Mucosa of gallbladder (tissue), 1 donor: ENCODE measurements at places on chromosomes 5 and 9. TPM values are rescaled to one million over a fixed set of nuclear protein-coding genes. Genes with fewer than 3 reads are reported as not detected.

The PGM5 gene
- total RNA-seq = 96.0 TPM

The PCSK5 gene
- total RNA-seq = 78.9 TPM

The PHYHD1 gene
- 14.6 TPM for total RNA-seq

The SOHLH1 gene
- total RNA-seq = not detected

The EXD3 gene
- total RNA-seq = 47.6 TPM

The PCDHB10 gene
- 2.5 TPM for total RNA-seq

DNA sequence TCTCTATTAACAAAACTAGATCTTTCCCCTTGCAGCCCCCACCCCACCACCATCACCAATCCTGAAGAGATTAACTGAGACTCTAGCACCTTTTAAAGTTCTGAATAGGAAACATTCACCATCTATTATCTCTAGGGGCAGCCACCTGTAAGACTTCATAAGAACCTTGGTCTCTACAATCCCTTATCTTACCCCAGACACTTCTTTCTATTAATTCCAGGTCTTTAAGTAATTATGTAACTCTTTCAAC is 180.2 kb upstream of the FBXL17 start:
- DNase-seq = no peak

DNA sequence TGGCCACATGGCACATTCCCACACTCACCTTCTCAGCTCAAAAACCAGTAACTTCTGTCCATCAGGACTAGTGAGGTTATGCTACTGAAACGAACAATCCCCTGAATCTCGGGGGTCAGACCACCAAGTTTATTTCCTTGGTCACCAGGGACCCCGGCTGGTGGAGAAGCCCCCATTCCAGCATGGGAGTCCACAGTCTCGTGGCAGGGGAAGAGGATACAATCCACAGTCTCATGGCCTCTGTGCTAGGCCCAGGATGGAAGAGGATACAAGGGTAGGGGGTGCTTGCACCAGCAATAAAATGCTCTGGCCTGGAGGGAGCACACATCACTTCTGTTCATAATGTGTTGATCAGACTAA is 7.4 kb upstream of the CARD19 start:
- DNase-seq = no peak

DNA sequence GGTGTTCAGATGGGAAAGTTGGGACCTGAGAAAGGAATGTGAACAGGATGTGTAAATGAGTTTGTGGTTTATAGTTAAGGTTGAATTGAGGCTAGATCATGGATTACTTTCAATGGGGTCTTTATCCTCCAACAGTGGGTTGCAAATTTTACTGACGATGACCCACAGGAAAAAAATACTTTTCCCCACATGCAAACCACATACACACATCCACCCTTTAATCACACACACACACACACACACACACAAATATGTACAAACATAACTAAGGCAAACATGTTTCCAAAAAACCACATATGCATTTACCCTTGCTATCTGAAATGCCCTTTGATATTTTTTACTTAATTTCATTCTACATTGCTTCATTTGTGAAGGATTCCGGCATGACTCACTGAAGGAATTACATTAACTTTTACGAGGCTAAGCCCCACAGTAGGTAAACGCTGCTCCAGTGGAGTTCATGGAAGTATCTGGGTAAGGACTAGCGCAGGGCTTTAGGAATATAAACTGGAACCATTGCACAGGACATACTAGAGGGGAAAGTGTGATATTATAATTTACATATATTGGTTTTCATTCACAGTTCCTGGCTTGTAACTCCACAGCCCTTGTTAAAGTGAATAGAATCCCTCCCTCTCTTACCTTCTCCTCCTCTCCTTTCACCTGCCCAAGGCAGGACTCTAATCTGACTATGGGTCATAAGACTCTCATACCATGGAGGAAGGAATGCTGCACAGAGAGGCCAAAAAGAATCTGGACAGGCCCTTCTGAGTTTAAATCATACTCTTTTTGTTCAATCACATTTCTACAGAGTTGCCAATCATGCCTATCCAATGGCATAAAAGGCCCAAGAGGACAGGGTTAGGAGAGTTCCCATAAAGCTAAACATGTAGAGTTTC is 8.5 kb upstream of the SPEF2 start:
- DNase-seq = no peak

- no peak for DNase-seq
Observed at GRCh38 chr5:61252643-61252925, 79.5 kb upstream of the ZSWIM6 start.

DNA sequence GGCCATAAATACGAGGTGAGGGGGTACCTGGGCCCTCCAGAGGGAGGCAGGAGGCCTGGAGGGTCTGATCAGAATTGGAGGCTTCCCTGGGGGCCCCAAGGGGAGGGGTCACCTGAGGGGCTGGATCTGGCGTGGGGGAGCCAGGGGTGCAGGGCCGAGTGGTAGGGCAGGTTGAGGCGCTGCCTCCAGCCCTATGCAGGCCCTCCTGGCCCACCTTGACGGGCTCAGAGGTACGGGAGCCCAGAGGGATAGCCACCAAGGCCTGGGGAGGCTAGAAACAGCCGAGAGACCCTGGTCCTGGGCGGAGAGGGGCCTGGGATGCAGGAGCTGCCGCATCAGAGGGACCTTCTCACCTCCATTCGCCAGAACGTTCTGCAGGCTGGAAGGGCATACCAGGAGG is 24.3 kb downstream of the LHX3 start:
- no peak for DNase-seq

DNA sequence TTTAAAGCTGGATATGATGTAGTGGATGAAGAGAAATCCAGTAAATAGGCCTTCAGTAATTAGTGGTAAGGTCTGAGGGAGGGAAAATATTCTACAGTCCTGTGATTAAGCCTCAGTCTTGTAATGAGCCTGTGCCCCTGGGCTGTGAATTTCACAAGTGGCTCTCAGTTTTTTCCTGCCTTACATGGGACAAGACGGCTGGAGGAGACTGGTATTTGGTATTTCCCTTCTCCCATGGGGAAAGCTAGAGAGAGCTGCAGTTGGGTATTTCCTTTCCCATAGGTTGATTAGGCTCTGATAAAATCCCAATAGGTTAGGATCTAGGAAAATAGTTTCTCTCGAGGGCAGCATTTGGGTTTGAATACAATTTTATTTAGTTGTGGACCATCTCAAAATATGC is 62.2 kb upstream of the GNA14 start:
- no peak for DNase-seq

GRCh38 chr5:99936911-99937310 is 598.3 kb upstream of the FAM174A start:
- DNase-seq = no peak

GRCh38 chr5:149392718-149393117 is 13.6 kb upstream of the IL17B start:
- no peak for DNase-seq
